Activated CD4-positive, alpha-beta memory T cell treated with anti-CD3 and anti-CD28 coated beads, Interleukin-2, amount 10 ng/mL, durations not matched to agents 7 days and 5 days (primary cell): ENCODE measurements at places on chromosomes 5 and 9.

DNA sequence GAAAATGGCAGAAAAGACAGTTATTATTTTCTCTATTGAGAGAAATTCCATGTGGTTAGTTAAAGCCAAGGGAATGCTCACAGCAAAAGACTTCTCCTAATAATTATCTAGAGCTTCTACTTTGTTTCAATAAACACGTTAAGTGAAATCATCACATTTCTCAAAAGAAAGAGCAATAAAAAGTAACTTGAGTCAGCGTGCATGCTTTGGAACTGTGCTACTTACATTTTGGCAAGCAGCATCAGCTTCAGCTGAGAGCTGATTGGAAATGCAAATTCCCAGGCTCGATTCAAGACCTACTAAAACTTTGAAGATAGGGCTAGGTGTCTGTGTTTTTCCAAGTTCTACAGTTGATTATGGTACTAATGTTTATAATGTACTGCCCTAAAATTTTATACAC is 132.1 kb downstream of the CDH18 start:
- DNase-seq, result no peak

DNA sequence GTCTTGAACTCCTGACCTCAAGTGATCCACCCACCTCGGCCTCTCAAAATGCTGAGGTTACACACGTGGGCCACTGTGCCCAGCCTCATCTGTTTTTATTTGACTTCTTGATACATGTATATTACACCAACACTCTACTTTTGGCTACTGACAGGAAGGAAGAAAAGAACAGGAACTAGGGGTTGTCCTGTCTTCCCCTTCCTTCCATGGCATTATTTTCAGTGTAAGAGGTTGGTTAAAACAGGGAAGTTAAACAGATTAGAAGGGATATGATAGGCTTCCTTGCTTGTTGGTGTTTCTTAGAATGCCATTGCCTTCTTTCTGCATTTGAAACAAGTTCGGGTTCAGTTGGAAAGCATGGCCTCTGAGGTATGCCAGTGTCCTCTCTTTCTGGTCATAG is 312.8 kb downstream of the NDUFS4 start:
- DNase-seq, result no peak

GRCh38 chr5:29240379-29240778 is 1953.1 kb upstream of the CDH6 start:
- DNase-seq, result no peak

DNA sequence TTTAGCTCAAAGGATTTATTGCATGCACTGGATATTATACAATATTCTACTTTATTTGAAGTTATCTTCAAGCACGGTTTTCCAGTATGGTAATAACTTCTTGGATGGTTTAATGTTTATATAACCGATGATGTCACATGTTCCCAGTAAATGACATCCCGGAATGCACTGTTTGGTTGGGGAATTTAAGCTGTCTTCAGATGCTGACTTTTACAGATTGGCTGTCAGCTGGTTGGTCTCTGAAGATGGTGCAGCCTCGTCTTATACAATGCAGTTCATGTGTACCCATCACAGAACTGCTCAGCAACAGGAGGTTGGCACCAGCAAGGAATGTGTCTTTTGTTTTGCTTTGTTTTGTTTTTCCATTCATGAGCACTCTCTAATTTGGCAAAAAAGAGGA is 143.8 kb downstream of the PRKACG start:
- DNase-seq, result no peak

- no peak for DNase-seq
These were observed 204.9 kb downstream of the ZNF462 start for GRCh38 chr9:107067739-107068416.

- no peak for DNase-seq
These were observed 70.5 kb upstream of the LRRTM2 start for GRCh38 chr5:138945421-138946240.

DNA sequence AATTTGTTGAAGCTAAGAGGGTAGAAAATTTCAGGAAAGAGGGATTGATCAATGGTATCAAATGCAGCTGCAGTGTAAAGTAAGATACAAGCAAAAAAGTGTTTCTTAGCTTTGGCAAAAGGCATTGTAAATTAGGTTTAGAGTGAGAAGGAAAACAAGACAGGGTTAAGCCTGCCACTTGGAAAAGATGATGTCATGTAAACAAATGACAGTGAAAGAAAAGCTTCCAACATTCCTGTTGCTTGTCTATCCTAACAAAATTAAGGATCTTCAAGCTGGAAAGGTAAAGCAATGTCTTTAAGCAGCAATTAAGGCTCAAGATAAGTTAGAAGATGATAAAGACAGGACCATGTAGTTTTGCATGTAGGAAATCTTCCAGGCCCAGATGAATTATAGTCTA is 139.1 kb upstream of the PPP2R2B start:
- DNase-seq, result no peak

GRCh38 chr9:129347316-129348120 is 169.5 kb upstream of the IER5L start:
- no peak for DNase-seq

GRCh38 chr9:110148384-110148783 is 59.6 kb downstream of the C9orf152 start:
- peak; percentile 75 for DNase-seq

DNA sequence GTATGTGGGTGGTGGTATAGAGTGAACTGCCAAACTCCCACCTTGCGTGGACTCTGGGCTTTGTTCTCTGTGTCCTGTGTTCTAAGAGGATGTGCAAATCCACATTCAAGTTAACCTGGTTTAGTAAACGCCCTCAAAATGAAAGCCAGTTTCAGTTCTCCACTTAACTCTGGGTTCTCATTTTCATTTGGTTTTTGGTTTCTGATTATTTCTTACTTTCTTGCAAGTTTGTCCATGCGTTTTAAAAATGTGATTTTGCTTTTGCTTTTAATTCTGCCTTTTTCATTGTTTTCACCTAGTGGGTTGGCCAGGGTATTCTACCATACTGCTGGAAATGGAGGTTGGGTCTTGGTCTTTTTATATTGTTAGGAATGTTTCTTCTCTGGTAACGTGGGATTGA is 38.2 kb downstream of the GALNT10 start:
- no peak for DNase-seq

- DNase-seq, result no peak
These were observed 53.9 kb downstream of the RFX3 start for GRCh38 chr9:3471883-3472282.

DNA sequence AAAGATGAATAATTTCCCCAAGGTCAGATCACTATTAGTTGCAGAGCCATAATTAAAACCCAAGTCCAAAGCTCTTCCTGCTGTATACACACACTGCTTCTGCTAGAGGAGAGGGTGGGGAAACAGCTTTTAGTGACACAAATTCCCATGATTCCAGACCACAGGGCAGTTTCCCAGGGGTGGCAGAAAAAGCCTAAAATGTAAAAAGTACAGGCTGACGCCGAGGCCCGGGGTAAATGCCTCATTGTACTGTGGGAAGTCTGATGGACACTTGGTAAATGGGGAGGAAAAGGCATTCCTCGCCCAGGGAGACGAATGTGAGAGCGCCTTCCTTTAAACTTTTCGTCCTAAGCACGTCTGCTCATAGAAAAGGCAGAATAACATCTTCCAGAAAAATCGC is 65.7 kb downstream of the DENND1A start:
- no peak for DNase-seq

GRCh38 chr5:138605254-138605972 is 30.2 kb upstream of the HSPA9 start:
- no peak for DNase-seq

DNA sequence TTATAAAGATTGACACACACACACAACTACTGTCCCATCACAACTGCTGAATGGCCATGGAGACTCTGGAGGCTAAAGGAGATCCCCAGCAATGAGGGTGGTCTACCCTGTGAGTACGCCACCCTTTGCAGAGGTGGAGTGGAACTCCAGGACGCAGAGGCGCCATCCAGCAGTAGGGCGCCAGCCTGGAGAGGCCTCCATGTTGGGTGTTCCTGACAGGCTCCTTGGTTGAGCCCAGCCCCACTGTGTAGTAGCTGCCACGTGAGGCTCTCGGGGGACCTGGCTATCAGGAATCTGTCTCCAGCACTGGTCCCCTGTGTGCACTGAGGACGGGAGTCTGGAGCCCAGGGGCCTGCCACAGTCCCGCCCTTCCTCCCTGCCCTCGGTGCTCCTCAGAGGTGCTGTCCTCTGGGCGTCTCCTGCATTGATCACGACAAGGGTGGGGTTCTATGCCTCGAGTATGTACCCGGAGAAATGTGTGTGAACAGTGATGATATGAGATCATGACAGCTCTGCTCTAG is 72.3 kb downstream of the DAP start:
- no peak for DNase-seq

GRCh38 chr9:18423791-18424531 is 50.0 kb upstream of the ADAMTSL1 start:
- DNase-seq, result no peak

DNA sequence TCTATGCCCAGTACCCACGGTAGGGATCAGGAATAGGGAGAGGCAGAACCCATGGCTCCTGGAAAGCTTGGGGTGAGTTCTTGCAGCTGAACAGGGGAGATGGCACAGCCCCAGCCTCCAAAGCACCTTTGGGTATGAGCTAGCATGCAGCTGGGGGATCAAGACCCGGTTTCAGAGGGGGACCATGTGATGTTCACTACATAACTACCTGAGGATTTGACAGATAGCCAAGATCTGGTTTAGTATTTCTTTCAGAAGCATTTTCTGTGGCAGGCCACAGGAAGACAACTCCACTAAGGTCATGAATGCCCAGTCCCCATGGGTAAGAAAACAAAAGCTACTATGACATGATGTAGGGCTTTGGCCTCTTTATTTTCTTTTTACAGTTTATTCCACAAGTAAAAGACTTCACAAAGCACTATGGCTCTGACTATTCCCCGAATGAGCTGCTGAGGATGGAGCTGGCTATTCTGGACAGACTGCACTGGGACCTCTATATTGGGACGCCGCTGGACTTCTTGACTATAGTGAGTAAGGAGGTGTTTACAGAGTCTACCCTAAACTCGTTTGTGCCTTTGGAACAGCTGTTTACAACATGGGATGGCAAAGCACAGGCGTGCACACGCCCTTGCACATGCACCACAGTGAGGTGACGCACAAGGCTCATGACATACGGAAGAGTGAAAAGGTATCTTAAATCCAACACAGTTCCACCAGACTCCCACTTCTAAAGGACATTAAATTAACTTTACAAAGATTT is 3.4 kb downstream of the CCNI2 start:
- DNase-seq, result no peak

- no peak for DNase-seq
These were observed 6.1 kb downstream of the ZDHHC21 start for GRCh38 chr9:14687042-14687719.

- DNase-seq, result peak; percentile 71
These were observed 29.8 kb downstream of the NR4A3 start for GRCh38 chr9:99851500-99851822.

GRCh38 chr5:56816546-56817081 is 1.3 kb downstream of the MAP3K1 start:
- DNase-seq, result peak; percentile 77

GRCh38 chr5:61329550-61330128 is 2.4 kb upstream of the ZSWIM6 start:
- DNase-seq, result no peak

DNA sequence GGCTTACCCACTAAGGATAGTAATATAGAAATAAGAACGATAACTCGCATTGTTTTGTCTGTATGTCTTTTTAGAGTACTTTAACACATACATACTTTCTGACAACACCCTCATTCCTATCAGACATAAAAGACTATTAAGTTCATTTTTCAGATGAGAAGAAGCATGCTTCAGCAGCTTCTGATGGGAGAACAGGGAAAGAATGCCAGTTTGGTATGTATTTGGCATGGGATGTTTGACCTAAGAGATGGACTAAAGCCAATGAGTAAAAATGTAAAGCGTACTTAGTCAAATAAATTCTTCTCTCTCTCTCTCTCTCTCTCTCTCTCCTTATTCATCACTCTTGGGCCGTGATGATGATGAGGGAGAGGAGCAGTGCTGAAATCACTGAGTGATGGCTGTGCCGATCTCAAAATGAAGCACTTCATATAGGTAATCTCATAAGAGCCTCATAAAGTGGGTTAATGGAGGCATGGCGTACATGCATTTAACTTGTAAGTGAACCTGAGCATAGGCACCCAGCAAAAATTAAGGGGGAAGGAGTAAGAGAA is 71.5 kb downstream of the SLIT3 start:
- DNase-seq, result no peak

- peak; percentile 76 for DNase-seq
These were observed at the start of gene DOCK8 for GRCh38 chr9:214648-215493. Gene DOCK8 (plus strand): TSS chr9:214865. CDS start chr9:214977, 112 bp downstream.

DNA sequence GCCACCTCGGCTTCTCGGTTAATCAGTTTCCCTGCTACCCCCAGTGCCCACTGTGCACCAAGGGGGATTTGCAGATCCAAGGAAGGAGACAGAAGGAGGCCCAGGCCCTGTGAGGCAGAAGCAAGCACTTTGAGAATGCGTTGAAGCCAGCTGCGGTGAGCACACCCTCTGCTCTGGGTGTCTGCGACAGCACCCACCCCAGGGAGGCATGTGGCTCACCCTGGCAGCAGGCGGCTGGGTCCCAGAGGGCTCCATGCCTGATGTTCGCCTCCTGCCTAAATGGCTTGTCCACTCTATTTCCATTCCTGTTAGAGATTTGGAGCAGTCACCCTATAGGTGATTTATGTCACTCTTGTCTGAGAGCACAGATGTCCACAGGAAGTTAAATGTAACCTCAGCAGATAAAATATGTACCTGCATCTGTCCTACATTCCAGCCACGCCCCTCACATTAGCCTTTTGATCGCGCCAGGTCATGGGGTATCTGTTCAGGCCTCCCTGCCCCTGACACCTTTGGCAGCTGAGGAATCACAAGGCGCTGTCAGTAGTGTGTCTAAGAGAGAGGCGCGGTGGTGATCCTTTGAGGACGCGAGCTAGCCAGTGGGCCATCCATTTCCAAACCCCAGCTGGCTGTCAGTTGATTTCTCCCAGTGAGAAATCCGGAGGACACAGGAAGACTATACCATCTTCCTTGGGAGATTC is 28.1 kb downstream of the PTGES2 start:
- DNase-seq, result no peak

DNA sequence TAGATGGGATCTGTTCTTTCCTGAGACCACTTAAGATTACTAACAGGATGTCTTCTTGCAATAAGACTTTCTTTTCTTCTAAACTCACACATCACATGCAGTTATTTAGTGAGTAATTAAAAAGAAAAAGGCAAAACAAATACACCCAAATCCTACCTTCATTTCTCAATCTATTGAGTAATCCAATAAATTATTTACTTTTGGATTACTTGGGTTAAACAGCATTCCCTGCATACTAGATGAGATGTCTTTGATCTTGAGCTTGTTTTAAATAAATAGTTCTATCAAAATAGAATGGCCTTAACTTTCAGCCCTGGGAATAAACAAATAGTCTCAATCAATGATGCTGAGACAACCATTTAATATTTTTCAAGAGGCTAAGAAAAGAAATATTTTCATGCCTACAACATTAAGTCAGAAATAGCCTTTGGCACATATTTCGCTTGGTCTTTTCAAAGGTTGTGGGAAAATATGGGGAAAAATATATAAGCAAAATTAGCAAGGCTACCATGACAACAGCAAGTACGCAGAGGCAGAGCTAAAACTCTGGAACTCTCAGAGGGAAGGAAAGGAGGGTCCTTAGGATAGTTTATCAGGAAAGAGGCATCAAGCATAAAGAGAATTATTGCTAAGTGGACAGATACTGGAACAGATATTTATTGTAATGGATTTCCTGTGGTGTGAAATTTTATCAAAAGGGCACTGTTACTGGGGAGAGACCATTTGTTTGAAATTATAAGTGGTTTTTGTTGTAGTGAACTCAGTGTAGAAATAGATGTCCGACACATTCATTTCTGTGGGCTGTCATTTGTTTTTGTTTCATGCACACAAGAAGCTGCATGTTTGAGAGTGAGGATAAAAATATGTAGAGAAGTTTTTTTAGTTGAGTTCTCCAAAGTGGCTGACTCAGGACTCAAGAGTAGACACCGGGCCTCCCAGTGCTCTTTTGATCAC is 70.2 kb upstream of the CDH6 start:
- DNase-seq, result no peak

- DNase-seq, result no peak
These were observed 132.8 kb upstream of the RAI14 start for GRCh38 chr5:34523387-34523726.
